ENCODE measurements at places on chromosomes 2 and 18.
A peak's percentile ranks its signal among the peaks of the same experiment; 100 is the strongest.

- DNase-seq: no peak
Measured at GRCh38 chr18:67428805-67429204, 87.7 kb downstream of the DSEL start.

- DNase-seq: no peak
Measured at GRCh38 chr2:160674146-160674750, 180.6 kb upstream of the RBMS1 start.

- DNase-seq: no peak
Measured at GRCh38 chr2:126719191-126719832, 63.4 kb downstream of the GYPC start.

GRCh38 chr2:173161507-173161906 lies 85.9 kb downstream of the MAP3K20 start:
- DNase-seq: no peak

DNA sequence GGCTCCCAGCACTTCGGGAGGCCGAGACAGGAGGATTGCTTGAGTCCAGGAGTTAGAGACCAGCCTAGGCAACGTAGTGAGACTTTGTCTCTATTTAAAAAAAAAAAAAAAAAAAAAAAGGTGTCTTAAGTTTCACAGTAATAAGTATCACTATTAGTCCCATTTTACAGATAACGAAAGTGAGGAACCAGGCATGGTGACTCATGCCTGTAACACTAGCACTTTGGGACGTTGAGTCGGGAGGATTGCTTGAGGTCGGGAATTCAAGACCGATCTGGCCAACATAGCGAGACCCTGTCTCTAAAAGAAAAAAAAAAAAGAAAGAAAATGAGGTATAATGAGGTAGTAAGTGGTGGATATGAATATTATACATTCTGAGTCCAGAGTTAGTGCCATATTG lies 2.5 kb downstream of the KCNJ13 start:
- DNase-seq: no peak

DNA sequence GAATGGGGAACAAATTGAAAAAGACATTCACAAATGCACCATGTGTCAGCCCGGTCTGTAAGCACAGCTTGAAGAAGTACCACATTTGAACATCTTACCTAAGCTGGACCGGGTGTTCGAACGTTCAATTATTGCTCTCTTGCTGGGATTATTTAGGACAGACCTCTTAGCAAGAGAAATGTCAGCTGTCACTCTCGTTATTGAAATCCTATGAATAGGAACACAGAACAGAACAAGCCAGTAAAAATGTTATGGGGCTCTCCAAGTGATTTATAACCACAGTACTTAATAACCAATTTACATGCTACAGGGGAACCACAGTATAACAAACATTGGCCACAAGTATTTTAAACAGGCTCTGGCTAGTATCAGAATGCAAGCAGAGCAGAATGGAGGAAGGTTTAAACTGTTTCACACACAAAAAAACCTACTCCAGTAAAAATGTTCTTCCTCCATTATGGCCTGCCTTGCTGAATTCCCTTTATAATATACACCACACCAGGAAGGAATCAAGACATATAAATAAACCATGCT lies 32.5 kb upstream of the ARL5A start:
- no peak for DNase-seq

GRCh38 chr2:228602288-228602687 lies 420.8 kb upstream of the SPHKAP start:
- no peak for DNase-seq

DNA sequence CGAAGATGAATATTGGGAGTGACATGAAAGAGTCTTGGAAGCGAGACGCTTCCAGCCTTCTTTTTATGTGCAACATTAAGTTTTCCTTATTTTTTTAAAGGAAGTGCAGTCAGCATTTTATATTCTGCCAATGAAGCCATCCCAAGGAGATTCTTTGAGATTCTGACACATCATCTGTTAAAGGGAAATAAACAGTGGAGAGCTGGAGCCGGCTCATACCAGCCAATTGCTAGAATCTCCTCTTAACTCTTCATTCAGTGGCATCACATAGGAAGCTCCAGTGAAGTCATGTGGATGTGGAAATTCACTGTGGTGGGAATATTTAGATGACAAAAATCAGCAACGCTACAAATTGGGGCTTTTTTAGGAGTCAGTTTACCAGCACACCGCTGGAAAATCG lies 23.7 kb upstream of the GPR39 start:
- no peak for DNase-seq

- no peak for DNase-seq
Measured at GRCh38 chr18:50647237-50647636, 87.3 kb downstream of the MAPK4 start.

DNA sequence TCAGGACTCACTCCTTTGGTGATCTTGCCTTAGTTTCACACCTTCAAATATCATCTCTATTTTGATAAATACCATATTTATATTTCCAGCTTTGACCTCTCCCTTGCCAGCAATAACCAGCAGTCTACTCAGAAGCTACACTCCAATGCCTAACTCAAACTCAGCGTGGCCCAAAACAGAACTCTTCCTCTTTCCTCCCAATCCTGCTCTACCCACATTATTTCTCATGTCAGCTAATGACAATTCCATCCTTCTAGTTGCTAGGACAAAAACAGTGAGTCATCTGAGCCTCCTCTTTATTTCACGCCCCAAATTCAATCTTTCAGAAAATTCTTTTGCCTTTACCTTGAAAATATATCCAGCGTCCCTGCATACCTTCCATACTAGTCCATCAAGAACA lies 23.5 kb downstream of the CYRIA start:
- no peak for DNase-seq

DNA sequence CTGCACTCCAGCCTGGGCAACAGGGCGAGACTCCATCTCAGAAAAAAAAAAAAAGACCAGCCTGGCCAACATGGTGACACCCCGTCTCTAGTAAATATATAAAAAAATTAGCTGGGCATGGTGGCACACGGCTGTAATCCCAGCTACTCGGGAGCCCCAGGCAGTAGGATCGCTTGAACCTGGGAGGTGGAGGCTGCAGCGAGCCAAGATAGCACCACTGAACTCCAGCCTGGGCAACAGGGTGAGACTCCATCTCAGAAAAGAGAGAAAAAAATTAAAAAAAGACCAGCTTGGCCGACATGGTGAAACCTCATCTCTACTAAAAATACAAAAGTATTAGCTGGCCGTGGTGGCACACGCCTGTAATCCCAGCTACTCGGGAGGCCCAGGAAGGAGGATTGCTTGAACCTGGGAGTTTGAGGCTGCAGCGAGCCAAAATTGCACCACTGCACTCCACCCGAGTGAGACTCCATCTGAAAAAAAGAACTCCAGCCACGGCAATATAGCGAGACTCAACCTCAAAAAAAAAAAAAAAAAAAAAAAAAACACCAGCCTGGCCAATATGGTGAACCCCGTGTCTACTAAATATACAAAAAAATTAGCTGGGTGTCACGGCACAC lies 346.1 kb upstream of the PLGLB2 start:
- DNase-seq: no peak

DNA sequence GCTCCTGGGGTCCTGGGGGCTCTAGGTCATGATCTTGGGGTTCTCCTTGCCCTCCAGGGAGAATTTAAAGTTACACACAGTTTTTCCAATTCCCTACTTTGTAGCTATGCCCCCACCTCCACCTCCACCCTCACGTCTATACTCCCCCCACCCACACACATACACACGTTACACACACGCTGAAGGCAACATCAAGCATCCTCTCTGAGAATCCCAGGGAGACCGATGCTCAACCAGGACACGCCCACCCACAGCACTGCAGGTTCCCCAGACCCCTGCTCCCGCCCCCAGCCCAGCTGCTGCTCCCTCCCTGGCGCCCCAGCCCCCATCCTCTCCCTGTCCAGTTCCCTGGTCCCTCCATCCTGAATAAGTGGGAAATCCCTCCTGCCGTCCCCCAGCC lies 6.4 kb upstream of the TNS1 start:
- no peak for DNase-seq

GRCh38 chr2:112181571-112182290 lies 43.5 kb downstream of the FBLN7 start:
- DNase-seq: peak; percentile 34

- no peak for DNase-seq
Measured at GRCh38 chr2:228348516-228349064, 167.1 kb upstream of the SPHKAP start.

- DNase-seq: peak; percentile 6
Measured at GRCh38 chr2:120774557-120775160, 39.0 kb downstream of the GLI2 start.

GRCh38 chr2:13158466-13158865 lies 441.7 kb downstream of the TRIB2 start:
- no peak for DNase-seq

DNA sequence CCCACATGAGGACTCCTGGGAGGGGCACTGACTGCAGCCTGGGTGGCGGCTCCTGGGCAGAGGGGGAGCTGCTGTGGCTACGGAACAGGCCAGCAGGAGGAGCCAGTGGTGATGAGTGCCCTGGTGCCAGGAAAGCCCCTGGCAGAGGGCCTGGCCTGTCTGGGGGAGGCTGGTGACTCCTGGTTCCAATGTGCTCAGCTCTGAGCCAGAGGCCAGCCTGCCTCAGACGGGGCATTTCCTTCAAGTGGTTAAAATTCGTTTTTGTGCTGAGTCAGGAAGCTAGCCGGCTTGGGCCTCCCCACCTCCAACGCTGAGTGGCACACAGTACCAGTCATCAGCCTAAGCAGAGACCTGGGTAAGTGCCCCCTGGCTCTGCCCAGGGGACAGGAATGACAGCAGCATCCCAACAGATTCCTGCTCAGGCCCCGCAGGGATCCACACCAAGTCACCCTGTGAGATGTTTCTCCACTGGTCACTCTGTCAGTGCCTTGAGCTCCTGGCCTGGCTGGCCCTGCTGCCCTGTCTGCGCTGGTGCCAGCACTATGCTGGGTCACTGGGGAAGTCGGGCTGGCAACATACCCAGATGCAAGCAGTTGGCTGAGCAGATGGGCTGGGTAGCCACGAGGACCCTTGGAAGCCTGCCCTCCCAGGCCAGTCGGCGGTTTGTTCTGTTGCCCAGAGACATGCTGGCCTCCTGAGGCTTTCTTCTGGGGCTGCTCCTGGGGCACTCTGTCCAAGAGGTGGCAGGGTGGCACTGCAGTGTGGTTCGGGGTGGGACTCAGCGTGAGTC lies 7.1 kb upstream of the KLF11 start:
- DNase-seq: no peak

- no peak for DNase-seq
Measured at GRCh38 chr2:132608311-132608710, 61.7 kb downstream of the LYPD1 start.

DNA sequence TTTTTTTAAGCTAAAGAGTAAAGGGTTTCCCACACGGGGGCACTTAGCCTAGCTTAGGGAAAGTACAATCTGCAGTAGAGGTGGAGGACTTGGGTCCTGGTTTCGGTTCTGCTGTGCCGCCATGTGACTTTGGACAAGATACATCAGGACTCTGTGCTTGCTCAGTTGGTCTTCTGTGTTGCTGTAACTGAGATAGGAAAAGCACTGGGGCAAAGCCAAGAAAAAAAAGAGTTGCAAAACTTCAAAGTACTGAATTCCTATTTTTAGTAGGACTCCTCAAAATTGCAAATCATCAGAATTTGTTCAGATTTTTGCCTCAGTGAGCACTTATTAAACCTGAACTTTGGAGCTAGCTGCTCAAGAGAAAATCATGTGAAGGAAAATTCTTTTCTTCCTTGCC lies 96.3 kb upstream of the STON1 start:
- DNase-seq: no peak

DNA sequence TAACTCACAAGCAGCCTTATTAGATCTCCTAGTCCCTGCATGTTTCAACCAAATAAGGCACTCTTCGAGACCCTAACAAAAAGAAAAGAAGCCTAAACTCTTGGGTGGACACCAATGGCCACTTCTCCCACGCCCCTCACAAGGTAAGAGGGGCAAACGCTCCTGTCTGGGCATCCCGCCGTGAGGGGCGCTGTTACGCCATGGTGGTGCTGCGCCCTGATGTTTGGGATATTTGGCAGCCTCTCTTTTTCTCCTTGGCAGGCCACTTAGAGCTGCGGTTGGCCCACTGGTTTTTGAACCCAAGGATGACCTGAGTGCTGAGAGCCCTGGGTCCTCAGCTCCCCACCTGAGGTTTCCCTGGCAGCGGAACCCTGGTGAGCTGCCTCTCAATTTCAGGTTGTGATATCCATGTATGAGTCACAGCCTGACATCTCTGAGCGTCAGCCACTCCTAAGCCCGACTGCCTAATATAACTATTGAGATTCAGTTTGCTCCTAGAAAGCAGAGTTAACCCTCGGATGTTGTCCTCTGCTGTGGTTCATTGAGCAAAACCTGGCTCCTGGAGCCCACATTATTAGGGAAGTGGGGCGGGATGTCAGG lies 103.3 kb downstream of the COL6A3 start:
- no peak for DNase-seq

DNA sequence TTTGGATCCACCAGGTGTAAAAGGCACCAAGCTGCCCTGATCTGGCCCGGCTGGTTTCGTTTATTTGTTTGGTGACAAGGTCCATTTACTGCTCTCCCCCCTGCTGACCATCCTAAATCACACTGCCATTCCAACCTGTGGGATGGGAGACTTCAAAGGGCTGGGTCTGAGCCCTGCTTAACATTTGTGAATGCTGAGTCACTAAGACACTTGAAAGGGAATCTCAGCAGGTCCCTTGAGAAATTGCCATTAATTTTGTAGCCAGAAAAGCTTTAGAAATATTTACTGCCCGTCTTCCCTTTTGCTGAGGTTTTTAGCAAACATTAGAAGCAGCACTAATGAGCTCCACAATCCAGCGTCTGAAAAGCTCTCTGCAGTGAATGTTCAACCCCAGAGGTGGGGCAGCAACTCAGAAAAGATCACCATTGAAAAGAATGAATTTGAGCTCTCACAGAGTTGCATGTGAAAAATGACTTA lies 133.8 kb downstream of the ARL4C start:
- no peak for DNase-seq

DNA sequence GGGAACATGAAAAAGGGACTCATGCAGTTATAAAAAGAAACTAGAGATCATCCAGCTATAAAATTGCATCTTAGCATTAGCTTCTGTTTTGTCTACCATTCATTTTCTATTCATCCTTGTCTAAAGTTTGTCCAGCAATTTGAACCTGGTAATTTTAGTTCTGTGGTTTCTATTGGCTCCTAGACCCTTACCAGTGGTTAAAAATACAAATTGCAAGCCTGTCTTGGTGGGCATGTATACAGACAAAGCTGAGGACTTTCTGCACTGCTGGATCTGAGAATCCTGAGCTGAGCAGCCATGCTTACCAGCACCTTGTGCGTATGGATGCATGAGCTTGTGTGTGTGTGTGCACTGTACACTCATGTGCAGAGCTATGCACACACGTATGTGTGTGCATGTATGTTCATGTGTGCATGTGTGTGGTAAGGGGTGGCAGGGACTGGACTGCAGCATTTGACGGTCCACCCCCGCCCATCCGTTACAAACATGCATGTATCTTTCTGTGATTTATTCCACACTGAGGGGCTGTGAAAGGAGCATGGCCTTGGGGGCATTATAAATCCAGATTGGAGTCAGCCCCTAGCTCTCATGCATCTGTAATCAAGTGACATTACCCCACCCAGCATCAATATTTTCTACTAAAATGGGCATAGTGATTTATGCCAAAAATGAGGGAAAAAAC lies 144.7 kb downstream of the FAM210A start:
- no peak for DNase-seq

DNA sequence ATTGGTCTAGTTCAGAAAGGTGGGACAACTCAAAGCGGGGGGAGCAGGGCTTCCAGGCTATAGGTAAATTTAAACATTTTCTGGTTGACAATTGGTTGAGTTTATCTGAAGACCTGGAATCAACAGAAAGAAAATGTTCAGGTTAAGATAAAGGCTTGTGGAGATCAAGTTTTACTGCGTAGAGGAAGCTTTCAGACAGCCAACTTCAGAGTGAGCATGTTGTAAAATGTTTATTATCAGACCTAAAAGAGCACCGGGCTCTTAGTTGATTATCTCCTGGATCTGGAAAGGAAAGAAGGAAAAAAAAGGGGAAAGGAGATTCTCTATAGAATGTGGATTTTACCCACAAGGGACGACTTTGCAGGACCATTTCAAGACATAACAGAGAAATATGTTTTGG lies 227.0 kb upstream of the SH3BP4 start:
- DNase-seq: no peak
